ENCODE measurements at places on chromosomes 3 and 15.
A peak's percentile ranks its signal among the peaks of the same experiment; 100 is the strongest.

- no peak for DNase-seq
Measured at GRCh38 chr3:46700772-46701171, 420 bp upstream of the TMIE start.

GRCh38 chr3:138327831-138328230, 1.8 kb downstream of the NME9 start:
- DNase-seq: no peak

GRCh38 chr3:50494126-50494525, 9.3 kb downstream of the CACNA2D2 start:
- no peak for DNase-seq

DNA sequence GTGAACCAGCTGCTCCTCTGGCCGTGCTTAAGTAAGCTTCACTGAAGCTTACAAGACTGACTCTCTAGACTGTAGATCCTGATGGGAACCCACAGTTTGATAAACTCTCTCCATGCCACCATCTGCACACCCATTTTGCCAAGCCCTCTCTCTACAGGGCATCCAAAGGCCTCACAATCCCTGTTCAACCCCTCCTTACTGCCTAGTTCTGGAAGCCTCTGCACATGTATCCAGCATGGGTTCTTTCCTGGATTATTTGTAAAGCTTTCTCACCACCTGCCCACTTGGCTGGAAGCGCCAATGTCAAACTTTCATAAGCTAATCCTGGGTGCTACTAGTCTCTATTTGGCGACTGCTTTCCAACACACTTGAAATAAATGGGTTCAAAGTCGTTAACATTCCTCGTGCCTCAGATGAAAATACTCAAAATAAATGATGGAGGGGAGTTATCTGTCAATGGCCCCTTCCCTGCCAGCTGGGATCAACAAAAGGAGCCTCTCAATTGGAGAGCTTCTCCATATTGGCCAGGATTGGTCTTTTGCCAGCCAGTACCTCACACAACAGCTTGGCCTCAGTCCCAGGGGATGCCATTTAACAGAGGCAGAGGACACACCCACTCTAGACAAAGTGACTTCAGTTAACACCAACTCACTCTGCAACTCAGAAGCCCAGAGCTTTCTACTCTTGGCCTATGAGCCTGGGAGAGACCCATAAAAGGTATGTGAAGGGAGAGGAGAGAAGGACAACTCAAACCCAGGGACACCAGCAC, 48.1 kb downstream of the SH3BP5 start:
- no peak for DNase-seq

- DNase-seq: no peak
Measured at GRCh38 chr3:126746395-126747177, 42.5 kb downstream of the CHCHD6 start.

- no peak for DNase-seq
Measured at GRCh38 chr3:177778633-177779032, 581.4 kb upstream of the TBL1XR1 start.

GRCh38 chr15:75785771-75786574, 57.3 kb upstream of the UBE2Q2 start:
- peak; percentile 60 for DNase-seq

- no peak for DNase-seq
Measured at GRCh38 chr15:85745525-85746150, 49.1 kb downstream of the KLHL25 start.

- no peak for DNase-seq
Measured at GRCh38 chr15:81015621-81016488, 15.1 kb downstream of the TLNRD1 start.

- no peak for DNase-seq
Measured at GRCh38 chr15:51355096-51355495, 13.6 kb downstream of the GLDN start.

- no peak for DNase-seq
Measured at GRCh38 chr3:112773-113172, 83.8 kb upstream of the CHL1 start.

DNA sequence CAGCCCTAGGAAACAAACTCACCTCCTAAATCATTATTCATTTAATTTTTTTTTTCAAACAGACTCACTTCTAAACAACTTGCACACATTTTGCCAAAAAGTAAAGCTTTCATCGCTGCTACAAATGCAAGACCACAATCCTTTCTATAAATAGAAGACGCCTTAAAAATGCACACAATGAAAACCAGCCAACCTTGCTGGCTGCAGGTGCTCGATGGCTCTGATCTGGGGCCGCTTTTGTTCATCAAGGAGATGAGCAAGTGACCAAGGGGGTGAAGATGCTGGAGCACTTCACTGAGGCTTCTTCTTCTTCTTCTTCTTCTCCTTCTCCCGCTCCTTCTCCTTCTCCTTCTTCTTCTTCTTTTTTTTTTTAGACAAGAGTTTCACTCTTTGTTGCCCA, 12.7 kb upstream of the SLC6A6 start:
- no peak for DNase-seq

DNA sequence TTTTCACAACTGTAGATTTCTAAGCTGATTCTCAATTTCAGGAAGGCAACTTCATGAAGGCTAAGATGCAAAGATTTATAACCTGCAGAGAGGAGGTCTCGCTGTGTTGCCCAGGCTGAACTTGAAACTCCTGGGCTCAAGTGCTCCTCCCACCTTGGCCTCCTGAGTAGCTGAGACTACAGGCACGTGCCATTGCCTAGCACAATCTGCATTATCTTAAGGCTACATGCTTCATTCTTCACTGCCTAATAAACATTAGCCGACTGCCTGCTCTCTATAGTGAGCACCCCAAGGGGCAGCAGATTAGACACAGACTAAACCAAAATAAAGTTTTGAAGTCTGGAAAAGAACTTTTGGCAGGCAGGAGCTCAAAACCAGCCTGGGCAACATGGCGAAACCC, 17.1 kb downstream of the CPEB1 start:
- DNase-seq: no peak

All from NCI-H526 treated with DMSO at 0.1 percent for 48 hours (cell line).